Activated T-helper 1 cell treated with anti-CD3 and anti-CD28 coated beads, Interleukin-2, amount 50 U/mL, for 16 hours (primary cell): ENCODE measurements at places on chromosomes 1 and 21.

- no peak for DNase-seq
Measured at GRCh38 chr1:219174460-219175211, 958 bp downstream of the LYPLAL1 start.

GRCh38 chr1:45348609-45348965 lies 8.3 kb upstream of the MUTYH start:
- DNase-seq, result no peak

DNA sequence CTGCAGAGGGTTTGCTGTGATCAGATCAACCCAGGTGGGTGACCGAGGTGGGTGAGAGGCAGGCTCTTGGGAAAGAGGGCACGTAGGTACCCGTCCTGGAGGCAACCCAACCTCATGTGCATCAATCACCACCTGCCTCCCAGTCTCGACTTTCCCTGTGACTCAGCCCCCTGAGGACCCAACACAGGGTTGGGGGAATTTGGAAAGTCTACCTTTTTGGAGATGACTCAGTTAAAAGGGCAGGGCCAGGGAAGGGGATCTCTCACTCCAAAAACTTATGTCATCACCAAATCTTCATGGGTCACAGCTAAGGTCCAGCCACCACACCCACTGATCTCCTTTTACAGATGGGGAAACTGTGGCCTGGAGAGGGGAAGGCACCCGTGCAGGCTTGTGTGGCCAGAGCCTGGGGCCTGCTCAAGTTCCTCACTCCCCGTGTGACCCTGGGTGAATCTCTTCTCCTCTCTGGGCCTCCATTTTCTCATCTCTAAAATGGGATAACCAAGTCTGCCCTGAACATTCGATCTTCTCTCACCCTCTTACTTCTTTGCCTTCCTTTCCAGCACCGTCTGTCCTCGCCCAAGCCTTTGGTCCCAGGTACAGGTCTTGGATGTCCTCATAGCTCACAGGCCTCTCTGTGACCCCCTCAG lies 34.6 kb upstream of the WNT4 start:
- DNase-seq, result no peak

GRCh38 chr1:15178571-15179484 lies 25.3 kb downstream of the TMEM51 start:
- DNase-seq, result no peak

DNA sequence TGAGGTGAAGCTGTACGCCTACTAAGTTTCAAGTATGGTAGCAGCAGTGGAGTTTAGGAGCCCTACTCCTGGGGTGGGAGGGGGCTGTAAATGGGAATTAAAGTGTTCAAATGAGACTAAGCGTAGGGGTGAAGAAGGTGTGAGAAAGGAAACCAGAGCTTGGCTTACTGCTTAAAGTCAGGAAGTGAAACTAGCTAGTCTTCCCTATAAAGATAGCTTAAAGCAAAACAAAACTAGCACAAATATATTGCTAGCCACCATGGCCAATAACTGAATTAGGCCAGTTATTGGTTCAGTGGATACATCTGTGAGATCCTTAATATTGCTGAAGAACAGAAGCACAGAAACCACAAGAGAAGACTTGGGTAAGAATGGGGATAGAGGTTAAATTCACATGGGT lies 492.2 kb upstream of the PKN2 start:
- DNase-seq, result no peak

- DNase-seq, result peak; percentile 2
Measured at GRCh38 chr1:28642056-28642846, 616 bp downstream of the TAF12 start.

GRCh38 chr1:98289311-98289710 lies 368.5 kb upstream of the DPYD start:
- DNase-seq, result no peak

GRCh38 chr1:3064296-3064850 lies 4.6 kb upstream of the PRDM16 start:
- DNase-seq, result no peak

- DNase-seq, result no peak
Measured at GRCh38 chr21:37263827-37264600, 3.1 kb downstream of the VPS26C start.

GRCh38 chr1:236560213-236560771 lies 36.5 kb downstream of the LGALS8 start:
- DNase-seq, result no peak

DNA sequence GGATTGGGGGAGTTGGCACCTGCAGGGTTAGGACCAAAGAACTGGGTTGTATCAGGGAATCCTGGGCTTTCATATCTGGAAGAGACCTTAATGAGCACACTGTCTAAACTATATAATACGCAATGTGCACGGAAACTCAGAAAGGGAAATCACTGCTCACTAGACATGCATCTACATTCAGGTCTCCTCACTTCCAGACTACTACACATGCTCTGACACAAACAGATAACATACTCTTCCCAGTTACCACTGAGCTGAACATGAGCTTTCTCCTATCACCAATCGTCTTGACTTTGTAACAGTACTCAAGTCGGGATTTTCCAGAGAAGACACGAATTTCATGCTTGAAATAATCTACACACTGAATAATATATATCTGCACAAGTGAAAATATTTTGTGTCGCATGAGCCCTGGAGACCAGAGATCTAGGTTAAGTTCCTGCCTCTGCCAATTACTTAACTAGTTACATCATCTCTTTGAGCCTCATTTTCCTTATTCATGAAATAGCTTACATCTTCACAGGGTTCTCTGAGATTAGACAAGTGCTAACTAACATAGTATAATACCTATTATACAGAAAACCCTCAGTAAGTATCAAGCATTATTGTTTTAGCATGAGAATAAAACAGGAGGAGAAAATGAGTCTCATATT lies 101.1 kb downstream of the JAK1 start:
- DNase-seq, result no peak

- no peak for DNase-seq
Measured at GRCh38 chr1:180845352-180845751, 67.3 kb upstream of the KIAA1614 start.

DNA sequence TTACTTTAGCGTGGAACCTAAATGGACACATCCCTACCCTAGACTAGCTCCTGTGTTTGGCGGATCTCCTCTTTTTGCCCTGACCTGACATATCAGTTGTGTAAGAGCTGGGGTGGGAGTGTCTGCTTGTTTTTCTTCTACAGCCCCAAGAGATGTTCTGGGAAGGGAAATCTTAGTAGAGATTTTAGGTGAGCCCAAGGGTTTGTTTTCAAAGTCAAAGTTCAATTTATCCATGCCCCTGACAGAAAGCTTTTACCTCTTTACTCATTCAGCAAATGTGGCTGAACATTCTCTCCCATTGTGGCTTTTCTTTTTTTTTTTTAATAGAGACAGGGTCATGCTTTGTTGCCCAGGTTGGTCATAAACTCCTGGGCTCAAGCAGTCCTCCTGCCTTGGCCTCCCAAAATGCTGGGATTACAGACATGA lies 7.3 kb upstream of the TARS2 start:
- no peak for DNase-seq

GRCh38 chr1:232046451-232047306 lies 420.1 kb downstream of the DISC1 start:
- no peak for DNase-seq

DNA sequence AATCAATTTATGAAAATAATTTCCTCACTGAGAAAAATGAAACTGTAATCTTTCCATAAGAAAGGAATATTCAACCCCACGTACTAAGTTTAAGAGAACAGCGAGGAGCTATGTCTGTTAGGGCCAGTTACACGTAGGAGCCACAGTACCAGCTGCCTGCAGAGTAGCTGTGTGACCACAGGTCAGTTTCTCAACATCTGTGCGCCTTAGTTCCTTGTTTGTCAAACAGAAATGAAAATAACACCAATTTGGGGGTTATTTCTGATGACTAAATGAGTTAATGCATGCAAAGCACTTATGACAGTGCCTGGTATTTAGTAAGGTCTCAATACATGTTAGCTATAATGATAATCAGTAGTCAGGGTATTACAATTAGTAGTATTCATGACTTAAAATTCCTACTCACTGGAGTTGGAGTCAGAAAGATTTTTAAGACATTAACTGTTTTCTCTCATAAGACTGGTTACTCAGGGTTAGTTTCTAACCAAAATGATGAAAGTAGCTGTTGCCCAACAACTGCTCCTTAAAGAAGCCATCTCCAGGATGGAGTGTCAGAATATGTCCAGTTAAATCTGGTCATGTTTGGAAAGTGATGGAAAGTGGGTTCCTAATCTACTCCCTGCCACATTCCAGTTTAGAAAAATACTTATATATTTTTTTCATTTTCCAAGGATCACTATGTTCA lies 85.8 kb upstream of the ZNF648 start:
- no peak for DNase-seq

DNA sequence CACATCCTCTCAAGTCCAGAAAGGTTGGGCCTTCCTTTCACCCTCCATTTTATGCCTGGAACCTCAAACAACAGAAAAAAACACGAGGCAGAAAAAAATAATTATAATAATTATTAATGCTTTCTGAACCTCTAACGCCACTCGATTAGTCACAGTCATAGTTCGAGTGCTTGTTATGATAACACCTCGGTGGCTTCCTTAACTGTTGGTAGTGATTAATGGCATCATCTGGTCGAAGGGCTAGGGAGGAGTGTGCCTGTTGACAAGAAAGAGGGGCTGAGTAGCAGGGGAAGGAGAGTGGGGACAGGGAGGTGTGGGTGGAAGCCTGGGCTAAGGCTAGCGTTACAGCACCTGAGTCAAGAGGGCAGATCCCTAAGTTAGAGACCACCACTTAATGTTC lies 21.3 kb upstream of the IL10 start:
- DNase-seq, result no peak

DNA sequence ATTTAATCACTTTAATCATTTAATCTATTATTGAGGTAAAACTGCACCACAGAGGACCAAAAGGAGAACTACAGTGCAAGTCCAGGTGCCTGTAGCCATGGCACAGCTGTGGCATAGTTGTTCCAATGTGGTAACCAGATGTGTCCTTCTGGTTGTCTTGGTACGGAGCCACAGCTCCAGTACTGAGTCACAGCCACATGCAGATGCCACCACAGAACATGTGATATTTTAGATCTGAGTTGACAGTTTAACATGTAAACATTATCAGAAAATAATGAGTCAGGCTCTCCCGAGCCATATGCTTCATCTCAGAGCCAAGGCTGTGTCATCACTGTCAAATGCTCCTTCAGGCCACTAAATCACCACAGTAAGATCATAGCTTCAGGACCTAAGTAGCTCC lies 56.4 kb upstream of the RGS7 start:
- no peak for DNase-seq

DNA sequence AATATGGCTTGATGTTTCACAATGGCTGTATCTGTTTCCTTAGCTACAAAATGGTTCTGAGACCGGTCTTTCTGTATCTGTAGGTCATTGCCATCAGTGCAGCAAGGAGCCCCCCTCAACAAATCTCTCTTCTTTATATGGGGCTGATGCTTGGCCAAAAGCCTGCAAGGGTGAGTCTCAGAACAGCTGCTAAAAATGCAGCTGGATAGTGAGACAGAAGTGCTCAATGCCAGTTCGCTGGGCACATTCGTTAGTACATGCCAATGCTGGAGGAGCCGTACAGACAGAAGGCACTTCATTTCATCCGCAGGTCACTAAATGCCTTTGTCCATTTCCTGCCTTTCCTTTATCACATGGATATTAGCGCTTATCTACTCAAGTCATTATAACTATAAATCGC lies 67.3 kb downstream of the RUNX1 start:
- DNase-seq, result no peak

DNA sequence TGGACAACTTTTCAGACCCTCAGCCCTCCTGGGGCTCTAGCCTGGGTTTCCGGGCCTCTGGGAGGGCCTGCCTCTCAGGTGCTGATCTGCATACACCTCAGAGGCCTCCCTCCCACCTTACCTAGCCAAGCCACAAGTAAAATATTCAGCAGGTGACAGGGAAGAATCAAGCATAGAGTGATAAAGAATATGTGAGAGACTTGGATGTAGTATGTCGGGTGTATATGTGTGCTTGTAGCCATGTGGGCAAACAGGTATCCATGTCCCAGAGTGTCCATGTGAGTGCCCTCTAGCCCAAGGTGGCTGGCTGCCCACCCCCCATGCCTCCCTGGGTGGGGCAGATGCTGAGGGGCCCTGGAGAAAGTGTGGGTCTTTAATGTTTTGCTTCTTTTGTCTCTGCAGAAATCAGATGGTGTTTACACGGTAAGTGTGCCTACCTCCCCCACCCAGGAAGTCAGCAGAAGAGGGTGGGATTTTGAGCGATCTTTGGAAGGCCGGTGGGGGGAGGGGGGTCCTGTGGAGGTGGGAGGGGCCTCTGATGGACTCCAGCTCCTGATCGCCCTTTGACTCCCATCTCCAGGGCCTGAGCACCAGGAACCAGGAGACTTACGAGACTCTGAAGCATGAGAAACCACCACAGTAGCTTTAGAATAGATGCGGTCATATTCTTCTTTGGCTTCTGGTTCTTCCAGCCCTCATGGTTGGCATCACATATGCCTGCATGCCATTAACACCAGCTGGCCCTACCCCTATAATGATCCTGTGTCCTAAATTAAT lies 3.4 kb downstream of the FCER1G start:
- no peak for DNase-seq

GRCh38 chr1:58346036-58346355 lies 200.5 kb downstream of the OMA1 start:
- no peak for DNase-seq

DNA sequence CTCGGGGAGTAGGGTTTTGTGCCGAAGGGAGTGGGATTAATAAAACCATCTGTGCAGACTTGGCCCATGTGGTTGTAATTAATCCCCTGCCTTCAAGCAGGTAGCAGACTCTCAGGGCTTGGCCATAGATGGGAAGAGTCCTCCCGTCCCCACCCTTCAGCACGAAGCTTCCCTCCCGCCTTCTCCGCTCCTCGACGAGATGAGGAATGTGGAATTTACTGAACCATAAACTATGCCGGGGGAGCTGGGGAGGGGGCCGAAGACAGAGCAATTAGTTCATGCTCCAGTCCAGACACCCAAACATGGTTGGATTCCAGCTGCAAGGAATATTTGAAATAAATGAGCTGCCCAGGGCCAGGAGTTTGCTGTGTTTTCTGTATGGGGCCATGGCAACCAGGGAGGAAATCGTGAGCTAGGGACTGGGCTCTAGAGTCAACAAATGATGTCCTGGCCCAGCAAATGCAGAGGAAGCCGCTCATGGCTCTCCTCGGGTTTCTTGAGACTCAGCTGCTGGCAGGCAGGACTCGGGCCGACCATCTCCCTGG lies 78.8 kb downstream of the SPSB1 start:
- DNase-seq, result no peak

GRCh38 chr1:192986110-192986747 lies 72.9 kb downstream of the UCHL5 start:
- DNase-seq, result no peak

DNA sequence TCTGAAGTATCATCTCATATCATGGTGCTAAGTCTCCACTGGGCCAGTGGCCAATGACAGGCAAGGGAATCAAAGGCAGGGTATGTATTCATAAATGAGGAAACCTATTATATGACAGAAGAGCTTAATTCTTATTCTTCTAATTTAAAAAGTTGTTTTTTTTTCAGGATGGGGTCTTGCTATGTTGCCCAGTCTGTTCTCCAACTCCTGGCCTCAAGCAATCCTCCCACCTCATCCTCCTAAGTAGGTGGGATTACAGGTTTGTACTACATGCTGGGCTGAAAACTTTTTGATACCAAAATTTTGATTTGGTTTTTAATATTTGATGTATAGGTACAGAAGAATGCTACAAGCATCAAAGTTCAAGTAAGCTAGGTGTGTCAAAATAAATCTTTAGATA lies 35.0 kb downstream of the ATP8B2 start:
- DNase-seq, result no peak
